ENCODE measurements at places on chromosomes 5 and 9. TPM values are rescaled to one million over a fixed set of nuclear protein-coding genes. Genes with fewer than 3 reads are reported as not detected.

- DNase-seq = no peak
These were observed 50.9 kb downstream of the RXRA start for GRCh38 chr9:134377143-134377484.

The SEMA4D gene
- polyA plus RNA-seq = 36.6 TPM

DNA sequence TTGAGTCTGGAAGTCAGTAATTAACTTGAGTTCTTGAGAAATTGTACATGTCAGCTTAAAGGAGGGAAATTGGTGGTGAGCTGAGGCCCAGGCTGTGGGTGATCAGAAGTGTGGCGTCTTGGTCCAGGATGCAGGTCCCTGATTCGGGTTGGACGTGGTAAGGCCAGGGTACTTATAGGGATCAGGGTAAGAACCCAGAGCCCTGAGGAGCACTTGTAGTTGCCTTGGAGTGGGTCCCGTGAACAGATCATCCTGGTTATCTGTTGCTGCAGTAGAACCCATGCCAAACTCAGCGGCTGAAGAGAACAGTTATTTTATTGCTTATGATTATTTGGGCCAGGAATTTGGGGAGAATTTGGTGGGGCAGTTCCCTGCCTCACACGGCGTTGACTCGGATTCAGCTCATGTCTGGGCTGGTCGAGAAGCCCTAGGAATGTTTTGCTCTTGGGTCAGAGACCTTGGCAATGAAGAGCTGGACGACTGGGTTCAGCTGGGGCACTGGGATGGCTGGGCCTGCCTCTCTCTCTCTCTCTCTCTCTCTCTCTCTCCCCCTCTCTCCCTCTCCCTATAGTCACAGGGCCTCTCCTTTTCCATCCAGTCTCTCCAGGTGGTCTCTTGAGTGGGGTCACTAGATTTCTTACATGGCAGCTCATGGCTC is 73.1 kb downstream of the PDZD2 start:
- DNase-seq = no peak

DNA sequence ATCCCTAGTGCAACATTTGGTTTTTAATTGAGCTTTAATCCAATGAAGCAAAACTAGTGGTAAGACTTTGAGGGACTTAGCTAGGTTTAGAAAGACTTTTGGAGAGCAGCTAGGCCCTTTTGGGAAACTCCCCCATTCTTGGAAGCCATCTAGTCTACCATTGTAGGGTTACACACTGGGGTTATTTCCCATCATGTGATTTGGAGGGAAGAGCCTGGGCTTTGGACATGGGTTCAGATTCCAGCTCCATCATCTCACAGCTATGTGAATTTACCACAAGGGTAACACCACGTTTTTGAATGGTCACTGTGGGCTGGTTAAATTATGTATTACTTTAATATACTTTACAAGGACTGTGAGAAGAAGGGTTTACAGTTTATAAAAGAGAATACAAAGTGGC is 18.3 kb upstream of the TNFSF15 start:
- DNase-seq = no peak

GRCh38 chr5:116145416-116145815 is 60.6 kb downstream of the COMMD10 start:
- no peak for DNase-seq

- no peak for DNase-seq
These were observed 77.5 kb downstream of the SLC1A3 start for GRCh38 chr5:36683821-36684434.

GRCh38 chr5:59588922-59589321 is 304.6 kb downstream of the PDE4D start:
- no peak for DNase-seq
